ENCODE measurements at places on chromosomes 16 and 17.

DNA sequence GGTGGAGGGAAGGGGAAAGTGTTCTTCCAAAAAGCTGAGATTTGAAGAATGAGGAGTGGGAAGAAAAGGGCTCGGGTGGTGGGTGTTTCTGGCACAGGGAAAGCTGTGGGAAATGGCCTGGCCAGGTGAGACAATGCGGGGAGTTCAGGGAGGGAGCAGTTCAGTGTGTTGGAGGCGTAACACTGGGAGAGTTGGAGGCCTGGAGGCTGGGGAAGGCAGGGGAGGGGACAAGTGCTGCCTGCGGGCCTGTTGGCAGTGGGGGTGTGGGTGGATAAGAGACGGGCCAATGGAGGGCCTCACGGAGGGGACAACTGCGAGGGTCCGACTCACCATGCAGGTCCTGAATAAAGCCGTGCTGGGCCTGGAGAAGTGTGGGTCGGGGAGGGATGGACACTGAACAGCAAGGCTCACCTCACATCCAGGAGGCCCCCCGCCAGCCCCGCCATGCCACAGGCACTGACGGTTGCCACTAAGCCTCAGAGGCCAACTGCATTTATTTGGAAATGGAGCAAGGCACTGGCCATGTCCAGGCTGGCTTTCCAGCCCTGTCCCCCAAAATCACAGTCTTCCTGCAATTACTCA is 17.8 kb upstream of the KRT19 start:
- no peak for DNase-seq

DNA sequence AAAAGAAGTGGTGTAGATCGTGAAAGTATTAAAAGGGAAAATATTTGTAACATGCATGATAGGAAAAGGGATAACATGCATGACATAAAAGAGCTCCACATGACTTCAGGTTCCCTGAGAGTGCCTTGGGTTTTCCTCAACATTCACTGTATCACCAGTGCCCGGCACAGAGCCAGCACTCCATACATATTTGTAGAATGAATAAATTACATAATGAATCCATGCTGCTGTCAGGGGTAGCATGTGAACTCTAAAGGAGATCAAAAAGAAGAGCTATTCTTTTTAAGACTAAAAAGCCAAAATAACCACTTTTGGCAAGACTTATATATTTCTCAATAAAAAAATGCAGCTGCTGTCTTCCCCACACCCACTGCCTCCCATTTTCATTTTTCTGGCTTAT is 2.7 kb upstream of the ZNF594 start:
- no peak for DNase-seq

DNA sequence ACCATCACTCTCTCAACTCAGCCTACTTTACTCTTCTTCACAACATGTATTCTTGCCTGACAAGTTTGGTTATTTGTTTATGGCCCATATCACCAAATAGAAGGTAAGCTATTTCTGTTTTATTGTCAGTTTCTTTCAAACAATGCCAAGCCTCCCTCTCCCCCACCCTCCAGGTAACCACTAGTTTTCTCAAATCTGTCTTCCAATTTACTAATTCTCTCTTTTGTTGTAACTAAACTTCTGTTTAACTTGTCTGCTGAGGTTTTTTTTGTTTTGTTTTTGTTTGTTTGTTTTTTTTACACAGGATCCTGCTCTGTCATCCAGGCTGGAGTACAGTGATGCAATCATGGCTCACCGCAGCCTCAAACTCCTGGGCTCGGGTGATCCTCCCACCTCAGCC is 34.9 kb downstream of the CHCT1 start:
- DNase-seq: no peak

- DNase-seq: no peak
These were observed 147.0 kb upstream of the CIBAR2 start for GRCh38 chr16:85259115-85259831.

DNA sequence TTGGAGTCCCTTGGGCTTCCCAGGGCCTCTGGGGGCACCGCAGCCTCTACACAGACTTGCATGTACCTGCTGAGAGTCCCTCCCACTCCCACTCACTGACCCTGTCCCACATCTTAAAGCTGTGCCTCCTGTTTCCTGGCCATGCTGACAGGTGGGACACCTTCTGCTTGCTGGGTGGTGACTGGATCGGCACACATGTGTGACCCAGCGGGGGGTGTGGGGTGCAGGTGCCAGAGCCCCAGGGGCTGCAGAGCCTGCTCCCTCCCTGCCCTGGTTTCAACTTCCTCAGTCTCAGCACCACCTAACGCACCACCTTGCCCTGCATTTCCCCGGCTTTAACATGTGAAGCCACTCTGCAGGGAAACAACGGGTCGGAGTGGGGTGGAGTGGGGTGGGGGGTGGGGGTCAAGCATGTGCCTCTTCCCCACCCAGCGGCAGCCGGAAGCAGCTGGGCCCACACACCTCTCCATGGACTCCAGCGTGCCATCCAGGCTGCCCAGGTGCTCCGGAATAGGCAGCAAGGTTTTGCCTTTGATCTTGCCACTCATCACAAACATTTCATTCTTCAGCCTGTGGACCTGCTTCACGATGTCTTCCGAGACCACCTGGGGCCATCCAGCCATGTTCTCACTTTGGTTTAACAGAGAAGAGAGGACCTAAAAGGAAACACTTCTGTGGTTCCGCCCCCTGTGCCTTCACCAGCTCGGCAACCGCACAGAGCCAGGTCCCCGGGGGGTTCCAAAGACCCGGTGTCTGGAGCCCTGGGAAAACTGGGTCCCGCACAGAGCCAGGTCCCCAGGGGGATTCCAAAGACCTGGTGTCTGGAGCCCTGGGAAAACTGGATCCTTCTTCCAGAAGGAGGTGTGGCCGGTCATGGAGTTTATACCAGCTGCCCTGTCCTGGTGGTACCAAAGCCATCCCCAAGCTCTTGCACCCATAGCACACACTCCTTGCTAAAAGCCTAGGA is 4.7 kb downstream of the DNAH17 start:
- no peak for DNase-seq

- DNase-seq: no peak
These were observed 54.6 kb downstream of the STX8 start for GRCh38 chr17:9521062-9521461.

DNA sequence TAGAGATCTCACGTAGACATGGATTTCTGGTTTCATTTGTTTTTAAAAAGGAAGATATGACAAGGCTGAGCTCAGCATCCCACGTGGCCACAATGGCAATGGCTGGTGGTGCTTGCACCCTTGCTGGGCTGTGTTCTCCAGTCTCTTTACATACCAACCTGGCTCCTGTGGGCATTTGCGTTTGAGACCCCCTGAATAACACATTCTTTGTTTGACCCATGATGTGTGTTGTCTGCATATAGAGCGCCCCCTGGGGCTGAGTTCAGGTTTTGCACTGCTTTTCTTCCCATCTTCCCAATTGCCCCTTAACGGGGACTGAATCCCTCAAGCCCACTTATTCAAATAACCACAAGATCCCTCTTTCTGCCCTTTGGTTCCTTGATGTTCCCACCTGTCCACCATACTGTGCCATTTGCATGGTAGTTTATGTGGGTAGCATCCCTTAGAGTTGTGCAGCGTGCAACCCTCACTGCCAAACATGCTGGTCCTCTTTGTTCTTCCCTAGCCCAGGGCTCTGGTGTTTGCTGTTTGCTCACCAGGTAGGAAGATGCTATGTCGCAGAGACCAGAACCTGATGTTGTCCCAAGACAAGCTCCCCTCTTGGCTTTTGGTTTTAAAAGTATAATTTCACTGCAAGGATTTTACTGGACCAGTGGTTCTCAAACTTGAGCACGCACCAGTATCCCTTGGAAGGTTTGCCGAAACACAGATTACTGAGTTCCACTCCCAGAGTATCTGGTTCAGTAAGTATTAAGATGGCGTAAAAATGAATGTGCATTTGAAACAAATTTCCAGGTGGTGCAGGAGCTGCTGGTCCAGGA is 38.5 kb upstream of the NKD1 start:
- peak; percentile 20 for DNase-seq

DNA sequence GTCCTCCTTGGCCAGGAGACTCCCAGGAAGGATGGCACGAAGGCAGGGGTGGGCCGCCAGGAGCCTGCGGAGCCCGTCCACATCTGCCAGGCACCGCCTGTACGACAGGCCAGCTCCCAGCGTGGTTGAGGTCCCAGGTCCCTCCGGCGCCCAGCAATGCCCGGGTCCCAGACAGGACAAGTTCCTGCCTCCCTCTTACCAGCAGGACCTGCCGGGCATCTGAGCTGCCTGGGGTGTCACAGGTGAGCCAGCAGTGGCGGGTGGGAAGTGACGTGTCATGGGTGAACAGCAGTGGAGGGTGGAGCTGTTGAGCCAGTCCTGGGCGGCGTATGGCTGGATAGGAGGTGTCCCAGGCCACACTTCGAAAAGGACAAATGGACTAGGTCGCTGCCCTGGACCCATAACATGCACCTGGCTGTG is 15.7 kb upstream of the BAHCC1 start:
- no peak for DNase-seq

GRCh38 chr17:75417054-75417580 is 11.6 kb upstream of the GRB2 start:
- no peak for DNase-seq

DNA sequence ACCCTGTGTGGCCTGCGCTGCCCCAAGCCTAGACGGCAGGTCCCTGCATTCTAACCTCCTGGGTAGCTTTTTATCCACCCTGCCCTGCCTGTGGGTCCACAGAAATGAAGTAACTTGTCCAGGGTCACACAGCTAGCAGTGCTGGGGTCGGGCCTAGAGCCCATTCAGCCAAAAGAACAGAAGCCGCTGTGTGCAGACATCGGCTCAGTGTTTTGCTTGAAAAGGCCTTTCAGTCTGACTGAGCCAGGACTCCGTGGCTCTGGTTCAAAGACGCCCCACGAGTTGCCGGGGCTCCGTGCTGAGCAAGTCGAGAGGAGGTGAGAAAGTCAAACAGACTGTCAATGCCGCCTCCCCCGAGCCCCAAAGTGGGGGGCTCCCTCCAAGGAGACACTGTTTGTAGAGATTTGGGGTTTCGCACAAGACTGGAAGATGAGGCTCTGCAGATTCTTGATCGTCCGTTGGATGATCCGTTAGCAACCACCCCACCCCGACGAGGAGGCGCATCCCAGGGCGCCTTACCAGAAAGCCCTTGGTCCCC is 226.2 kb downstream of the NTN1 start:
- no peak for DNase-seq

- DNase-seq: no peak
These were observed 19.7 kb downstream of the TMEM11 start for GRCh38 chr17:21194226-21194625.

DNA sequence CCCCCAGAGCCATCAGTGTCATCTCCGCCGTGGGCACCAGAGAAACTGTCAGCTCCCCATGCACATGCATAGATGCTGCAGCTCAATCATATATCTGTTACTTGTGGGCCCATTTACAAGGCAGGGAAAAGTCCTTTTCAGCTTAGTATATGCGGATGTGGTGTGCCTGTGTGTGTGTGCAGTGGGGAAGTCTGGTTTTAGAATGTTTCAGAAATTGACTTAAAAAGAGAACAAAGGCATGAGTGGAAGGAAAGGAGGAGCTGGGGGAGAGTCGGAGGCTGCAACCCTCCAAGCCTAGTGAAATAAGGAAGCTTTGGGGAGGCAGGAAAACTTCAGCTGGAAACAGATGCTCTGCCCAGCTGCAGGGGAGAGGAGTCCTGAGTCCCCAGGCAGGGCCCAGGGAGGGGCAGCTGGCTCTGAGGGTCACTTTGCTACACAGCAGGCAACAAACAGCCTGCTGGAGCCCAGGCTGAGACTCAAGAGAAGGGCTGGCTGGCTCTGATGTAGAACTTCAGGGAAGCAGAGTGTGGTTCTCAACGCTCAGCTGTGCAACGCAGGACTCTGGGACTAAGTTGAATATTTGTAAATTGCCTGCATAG is 11.1 kb upstream of the CD300LD start:
- DNase-seq: no peak

GRCh38 chr17:6528557-6528956 is 27.8 kb downstream of the PITPNM3 start:
- DNase-seq: no peak

DNA sequence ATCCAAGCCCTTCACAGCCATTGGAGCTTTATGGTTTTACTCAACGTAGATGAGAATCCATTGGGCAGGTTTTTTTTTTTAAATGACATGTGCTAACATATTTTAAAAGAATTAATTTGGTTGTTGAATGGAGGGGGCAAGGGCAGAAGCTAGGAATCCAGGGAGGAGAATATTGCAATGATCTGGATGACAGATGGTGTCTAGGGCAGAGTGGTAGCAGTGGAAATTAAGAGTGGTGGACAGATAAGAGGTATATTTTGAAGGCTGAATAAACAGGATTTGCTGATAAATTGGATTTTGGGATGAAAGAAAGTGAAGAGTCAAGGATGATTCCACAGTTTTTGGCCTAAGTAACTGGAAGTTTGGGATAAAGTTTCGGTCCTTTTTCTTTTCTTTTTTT is 54.8 kb upstream of the DHX40 start:
- DNase-seq: no peak

DNA sequence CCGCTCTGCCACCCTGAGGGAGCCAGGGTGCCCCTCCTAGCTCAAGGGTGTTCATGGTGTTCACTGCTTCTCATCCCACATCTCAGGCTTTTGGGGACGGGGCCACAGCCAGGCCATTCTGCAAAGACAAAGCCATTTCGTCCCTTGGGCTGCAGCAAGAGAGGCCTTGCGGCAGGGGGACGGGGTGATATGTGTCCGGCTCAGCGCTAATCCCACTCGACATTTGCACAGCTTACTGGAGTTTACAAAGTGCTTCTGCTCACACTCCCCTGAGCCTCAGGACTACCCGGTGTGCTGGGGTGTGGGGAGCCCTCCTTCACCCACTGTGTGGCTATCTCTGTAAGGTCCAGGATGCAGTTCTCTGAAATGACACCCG is 84.3 kb downstream of the RTN4RL1 start:
- no peak for DNase-seq

- DNase-seq: no peak
These were observed 163.5 kb upstream of the CDH11 start for GRCh38 chr16:65285128-65286048.

- no peak for DNase-seq
These were observed 726 bp upstream of the SLC13A5 start for GRCh38 chr17:6713918-6714271.

GRCh38 chr16:85658504-85659326 is 30.0 kb downstream of the GINS2 start:
- DNase-seq: no peak

DNA sequence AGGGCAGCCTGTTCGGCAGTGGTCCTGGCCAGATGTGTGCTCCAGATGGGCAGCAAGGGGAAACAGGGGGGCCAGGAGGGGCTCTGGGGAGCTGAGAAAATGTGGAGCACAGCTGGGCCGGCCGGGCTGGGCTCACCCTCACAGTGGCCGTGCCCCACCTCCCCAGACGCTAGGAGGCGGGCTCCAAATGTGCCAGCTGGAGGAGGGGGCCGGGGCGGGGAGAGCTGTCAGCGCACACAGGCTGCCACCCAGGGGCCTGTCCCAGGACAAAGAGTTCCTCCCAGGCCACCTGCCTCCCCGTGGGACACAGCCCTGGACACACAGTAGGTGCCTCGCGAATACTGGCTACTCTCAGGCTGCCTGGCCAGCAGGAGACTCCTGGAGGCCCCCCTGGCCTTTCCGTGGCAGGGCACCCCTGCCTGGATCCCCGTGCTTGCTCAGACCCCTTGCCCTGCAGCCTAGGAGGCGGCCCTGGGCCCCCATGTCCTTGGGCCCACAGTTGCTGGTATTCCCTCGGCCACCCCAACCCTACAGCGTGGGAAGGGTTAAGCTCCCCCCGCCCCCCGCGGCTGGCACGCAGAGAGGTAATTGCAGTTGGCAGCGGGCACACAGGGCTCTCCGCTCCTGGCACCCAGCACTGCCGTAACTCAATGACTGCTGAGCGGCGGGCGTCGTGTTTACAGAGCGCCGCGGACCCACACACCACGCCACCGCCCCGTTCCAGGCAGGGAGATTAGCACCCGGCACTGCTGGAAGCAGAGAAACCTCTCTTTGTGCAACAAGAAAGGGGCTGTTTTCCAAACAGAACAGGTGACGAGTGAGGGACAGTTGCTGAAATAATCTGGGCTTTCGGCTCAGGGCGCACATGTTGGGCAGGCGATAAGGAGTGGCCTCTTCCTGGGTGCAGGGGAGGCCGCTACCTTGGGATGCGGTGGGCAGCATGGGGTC is 32.2 kb downstream of the BAHCC1 start:
- DNase-seq: no peak

Data from activated T-cell treated with anti-CD3 and anti-CD28 coated beads for 1 hour (primary cell).